Activated CD8-positive, alpha-beta memory T cell treated with anti-CD3 and anti-CD28 coated beads, Interleukin-2, amount 50 U/mL, for 48 hours (primary cell): ENCODE measurements at places on chromosomes 4 and X.

GRCh38 chr4:92104506-92104905 is 199.3 kb upstream of the GRID2 start:
- DNase-seq: no peak

DNA sequence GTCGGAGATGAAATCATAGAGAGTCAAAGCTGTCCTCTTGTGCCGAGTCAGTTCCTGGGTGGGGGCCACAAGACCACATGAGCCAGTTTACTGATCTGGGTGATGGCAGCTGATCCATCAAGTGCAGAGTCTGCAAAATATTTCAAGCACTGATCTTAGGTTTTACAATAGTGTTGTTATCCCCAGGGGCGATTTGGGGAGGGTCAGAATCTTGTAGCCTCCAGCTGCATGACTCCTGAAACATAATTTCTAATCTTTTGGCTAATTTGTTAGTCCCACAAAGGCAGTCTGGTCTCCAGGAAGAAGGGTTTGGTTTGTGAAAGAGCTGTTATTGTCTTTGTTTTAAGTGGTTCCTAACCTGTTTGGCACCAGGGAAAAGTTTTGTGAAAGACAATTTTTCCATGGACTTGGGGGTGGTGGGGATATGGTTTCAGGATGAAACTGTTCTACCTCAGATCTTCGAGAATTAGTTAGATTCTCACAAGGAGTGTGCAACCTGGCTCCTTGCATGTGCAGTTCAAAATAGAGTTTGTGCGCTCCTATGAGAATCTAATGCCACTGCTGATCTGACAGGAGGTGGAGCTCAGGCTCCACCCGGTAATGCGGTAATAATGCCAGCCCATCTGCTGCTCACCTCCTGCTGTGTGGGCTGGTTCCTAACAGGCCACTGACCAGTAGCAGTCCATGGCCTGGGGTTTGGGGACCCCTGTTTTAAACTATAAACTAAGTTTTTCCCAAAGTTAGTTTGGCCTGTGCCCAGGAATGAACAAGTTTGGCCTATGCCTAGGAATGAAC is 29.2 kb downstream of the METAP1 start:
- no peak for DNase-seq

GRCh38 chrX:95907081-95907480 is 777.6 kb upstream of the DIAPH2 start:
- no peak for DNase-seq

GRCh38 chr4:137749466-137749865 is 217.2 kb upstream of the PCDH18 start:
- no peak for DNase-seq

DNA sequence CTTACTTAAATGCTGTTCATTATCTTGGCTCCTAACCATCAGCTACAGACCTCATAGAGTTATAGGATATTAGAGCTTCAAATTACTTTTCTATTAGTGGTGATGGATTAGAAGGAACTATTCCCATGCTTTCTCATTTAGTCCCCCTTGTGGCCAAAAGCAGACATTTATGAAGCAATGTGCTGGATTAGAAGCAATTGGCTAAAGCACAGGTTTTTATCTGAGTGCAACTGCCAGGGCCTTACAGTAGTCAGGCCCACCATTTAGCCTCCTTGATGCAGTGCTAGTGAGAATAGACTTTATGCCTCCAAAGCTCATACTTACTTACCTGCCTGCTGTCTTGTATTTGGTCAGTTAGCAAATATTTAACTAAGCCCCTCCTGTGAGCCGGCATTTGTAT is 93.0 kb downstream of the TSPAN7 start:
- no peak for DNase-seq
